ENCODE measurements at places on chromosomes 7 and 10.

GRCh38 chr7:40882071-40882658 lies 747.4 kb downstream of the SUGCT start:
- DNase-seq = no peak

GRCh38 chr7:112280267-112280666 lies 73.8 kb downstream of the ZNF277 start:
- DNase-seq = no peak

DNA sequence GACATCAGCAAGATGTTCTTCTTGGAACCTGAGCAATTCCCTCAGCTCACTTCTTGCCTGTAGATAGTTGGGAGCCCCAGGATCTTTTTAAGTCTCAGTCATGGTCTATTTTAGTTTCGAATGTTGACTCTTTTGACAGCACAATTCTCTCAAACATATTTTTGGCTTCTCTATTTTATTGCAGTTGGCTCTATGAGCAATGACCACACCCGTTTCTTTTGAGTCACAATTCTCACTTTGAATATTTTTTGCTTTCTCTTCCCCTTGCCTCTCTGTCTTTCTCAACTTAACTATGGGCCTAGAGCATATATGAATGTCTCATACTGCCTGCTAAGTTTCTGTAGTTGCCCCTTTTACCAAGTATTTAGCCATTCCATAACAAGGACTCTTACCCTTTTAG lies 222.8 kb downstream of the PTN start:
- no peak for DNase-seq

GRCh38 chr7:116407165-116407564 lies 92.4 kb upstream of the CAV2 start:
- no peak for DNase-seq

DNA sequence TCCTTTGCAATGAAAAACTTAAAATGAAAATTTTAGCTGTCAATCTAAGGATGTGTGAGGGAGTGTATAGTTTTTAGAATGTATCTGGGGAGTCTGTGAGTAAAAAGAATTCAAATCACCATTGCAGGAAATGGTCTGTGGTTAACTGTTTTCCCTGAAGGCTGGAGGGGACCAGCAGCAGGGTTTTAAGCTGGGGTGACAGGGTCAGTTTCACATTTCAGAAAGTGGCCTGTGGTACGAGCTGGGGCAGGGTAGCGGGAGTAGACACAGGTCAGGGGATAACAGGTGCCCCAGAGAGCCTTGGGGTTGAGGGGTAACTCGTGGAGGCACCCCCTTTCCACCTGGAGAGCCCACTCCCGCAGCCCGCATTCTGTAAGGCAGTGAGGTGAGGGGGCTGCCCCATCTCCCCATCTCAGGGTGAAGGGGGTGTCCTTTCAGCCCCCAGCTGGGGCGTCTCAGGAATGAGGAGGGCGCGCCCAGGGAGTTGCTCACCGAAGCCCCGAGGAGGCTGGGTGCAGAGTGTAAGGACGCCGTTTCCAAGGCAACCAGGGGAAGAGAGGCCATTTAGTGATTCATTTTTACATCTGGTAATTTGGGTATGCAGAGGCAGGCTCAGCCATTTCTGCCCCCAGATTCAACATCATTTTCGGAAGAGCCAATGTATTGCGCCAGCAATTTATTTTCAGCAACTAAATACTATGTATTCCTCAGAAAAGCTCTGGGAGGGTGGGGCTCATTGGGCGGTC lies 168.9 kb downstream of the SLIT1 start:
- DNase-seq = peak; percentile 6

DNA sequence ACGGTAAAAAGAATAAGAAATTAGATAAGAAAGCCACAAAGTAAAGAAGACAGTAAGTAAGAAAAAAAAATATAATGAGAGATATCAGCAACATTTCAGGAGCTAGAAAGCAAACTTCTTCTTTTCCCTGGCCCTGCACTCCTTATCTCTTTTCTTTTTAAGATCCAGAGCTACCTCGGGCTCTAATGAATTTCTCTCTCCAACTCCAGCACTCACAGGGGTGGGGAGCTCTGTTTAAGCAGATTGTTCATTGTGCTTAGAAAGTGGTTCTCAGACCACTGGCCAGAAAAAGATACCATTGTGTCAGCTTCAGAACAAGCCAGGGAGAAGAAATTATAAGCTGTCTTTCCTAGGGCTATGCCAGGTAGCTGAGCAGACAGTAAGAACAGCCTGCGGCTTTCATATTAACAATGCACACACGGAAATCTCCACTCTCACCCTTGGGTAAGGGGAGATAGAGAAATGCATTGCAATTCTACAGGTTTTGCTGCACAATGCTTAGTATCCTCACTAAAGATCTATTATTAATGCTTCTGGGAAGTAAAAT lies 19.3 kb downstream of the OR2F1 start:
- no peak for DNase-seq

DNA sequence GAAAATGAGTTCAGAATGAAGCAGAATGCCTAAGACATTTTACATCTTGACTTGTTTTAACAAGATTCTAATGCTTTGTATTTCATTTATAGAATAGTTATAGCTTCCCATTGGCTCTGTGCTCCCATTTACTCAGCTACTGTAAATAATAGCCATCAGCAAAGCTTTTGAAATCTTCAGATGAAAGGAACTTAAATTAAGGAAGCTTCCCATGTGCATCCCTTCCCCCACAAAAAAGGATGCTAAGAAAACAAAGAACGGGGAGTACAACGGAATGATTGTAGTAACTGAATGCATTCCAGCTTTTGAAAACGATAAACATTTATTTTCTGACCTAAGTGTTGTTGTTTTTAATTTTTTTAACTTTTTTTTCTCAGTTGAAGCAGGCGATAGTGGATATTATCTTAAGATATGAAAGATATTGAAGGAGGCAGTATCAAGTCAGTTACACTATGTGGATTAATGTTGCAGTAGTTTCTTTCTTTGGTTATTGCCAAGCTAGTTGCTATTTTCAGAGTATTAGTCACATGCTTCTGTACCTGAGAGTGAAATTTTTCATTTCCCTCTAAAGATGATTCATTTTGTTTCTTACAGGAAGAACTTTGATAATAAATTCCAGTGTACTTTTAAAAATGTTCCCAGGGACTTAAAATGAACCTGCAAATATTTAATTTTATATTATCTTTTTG lies 129.2 kb downstream of the KCND2 start:
- DNase-seq = no peak

- DNase-seq = no peak
Measured at GRCh38 chr7:77315182-77315591, 101.0 kb downstream of the GSAP start.

DNA sequence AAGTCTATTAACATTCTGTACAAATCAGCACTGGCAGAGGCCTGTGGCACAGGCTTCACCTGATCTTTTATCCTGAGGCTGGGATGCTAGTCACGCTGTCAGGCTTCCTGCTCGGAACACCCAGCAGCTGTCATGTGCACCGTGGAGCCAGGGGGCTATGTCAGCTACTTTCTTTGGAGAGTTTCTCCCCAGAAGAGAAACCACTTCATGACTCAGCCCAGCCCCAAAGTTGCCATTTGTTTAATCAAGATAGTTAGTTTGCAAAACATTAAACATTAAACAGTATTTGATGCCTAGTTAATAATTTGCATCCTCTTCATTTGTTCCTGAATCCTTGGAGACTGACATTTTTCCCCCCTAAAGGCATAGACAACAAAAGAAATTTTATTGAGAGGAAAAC lies at the start of gene HABP2:
TSS of gene HABP2 (plus strand) at position 353 of the 400 bp plus-strand sequence. CDS start 69 bp downstream, outside the sequence.
- no peak for DNase-seq

DNA sequence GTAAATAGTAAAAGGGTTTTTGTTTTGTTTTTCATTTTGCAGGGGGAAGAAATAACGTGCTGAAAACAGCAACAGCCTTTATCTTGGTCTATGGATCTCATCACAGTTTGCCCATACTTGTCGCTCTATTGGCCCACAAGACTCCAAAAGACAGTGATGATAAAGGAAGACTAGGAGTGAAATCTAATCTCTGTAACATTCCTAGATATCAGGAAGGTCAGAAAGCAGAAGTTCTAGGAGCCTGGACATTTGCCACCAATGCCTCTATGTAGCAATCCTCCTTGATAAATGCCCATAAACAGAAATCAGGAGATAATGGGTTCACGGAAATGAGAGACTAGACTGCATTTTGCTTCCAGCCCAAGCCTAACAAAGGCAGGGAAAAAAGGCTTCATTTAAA lies 8.9 kb downstream of the CUBN start:
- DNase-seq = no peak

DNA sequence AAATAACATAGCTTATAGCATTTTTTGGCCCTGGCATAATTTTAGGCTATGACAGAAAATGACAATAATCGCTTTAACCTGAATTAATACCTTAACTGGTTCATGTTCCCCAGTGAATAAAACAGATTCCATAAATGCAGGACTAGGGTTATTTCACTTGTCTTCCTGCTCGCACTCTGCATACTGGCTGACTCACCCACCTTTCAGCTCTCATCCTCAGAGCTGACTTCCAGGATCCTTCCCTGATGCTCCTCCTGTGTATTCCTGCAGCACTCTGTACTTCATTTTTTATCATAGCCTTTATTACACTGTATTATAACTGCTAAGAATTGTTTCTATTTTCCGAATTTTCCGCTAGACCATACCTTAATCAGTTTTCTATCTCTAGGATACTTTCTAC lies 123.7 kb downstream of the AVL9 start:
- DNase-seq = no peak
